Fibroblast of skin of back (primary cell): ENCODE measurements at places on chromosomes 12 and 14.

- peak; percentile 67 for DNase-seq
Measured at GRCh38 chr12:5003025-5003666, 40.5 kb upstream of the KCNA5 start.

GRCh38 chr12:62603061-62603810, 136.6 kb downstream of the MON2 start:
- DNase-seq: peak; percentile 91

- peak; percentile 59 for DNase-seq
Measured at GRCh38 chr12:93773122-93773871, 96.1 kb downstream of the CRADD start.

- DNase-seq: no peak
Measured at GRCh38 chr14:71267007-71267513, 359.8 kb downstream of the PCNX1 start.

- DNase-seq: no peak
Measured at GRCh38 chr14:50249136-50249775, 17.9 kb upstream of the SOS2 start.

DNA sequence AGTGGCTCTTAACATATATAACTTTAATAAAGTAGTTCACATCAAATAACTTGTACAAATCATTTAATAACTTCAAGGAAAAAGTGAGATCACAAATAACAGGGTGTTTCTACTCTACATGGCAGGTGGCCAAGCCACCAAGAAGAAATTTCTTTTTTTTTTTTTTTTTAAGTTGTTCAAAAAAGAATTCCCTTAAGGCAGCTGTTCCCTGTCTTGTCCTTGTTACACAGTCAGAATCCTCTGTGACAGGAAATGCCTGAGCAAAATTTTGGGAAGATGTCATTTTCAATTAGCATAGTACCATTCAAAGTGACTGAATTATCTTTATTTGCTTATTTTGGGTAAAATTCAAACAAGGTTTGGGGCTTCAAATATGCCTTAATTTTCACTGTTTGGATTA, 79.4 kb downstream of the LIN7A start:
- peak; percentile 44 for DNase-seq

DNA sequence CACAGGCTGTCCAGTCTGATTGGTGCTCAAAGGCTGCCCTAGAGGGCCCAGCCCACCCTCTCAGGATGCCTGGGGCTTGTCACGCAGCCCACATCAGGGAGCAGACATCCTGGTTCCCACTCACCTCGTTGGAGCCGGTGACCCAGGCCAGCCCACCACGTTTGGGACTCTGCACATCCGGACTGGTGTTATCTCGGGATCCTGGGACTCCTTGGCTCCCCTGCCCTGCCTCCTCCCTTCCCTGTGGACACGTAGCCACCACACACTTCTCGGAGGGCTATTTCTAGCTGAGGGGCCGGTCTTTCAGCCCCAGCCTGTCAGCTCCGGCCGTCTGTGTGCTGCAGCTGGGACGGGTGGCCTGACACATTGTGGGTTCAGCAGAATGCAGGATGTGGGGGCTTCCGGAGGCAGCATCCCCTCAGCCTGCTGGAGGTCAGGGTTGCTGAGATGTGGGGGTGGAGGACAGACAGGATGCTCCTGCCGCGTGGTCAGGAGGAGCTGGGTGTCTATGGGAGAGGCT, 12.8 kb upstream of the FGF23 start:
- no peak for DNase-seq

DNA sequence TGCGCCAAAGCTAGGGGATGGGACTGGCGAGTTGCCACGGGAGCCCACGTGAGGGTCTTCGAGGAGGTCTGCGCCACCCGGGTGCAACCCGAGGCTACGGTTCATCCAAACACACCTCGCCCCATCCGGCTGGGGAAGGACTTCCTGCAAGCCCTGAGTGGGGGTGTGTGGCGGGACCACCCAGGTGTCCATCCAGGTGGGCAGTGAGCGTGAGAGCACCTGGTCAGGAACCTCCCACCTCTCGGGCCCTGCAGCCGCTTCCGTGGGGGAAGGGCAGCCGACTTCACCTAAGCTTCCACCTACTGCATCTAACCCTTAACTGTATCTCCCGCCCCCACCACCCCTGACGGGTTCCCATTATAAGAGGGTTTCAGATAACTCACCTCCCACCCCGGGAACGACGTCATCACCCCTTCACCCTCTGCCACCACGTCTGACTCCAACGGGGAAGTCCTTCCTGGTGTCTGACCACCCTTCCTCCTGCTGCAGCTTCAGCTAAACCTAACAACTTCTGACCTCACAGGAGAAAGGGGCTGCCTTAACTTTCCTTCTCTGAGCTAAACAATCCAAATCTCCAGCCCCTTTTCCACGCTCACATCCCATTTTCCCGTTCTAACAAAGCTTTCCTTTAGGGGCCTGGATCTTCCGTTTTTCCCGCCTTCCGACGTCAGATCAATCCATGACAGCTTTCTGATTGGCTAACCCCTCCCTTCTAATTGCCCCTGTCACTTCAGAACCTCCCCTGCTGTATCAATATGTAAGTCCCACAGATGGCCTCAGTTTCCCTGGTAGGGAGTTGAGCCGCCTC, 27.4 kb upstream of the SMUG1 start:
- DNase-seq: no peak

GRCh38 chr14:54026671-54027070, 70.0 kb upstream of the BMP4 start:
- DNase-seq: no peak
